ENCODE measurements at places on chromosomes 4 and X. TPM values are rescaled to one million over a fixed set of nuclear protein-coding genes. Genes with fewer than 3 reads are reported as not detected.

Gene EBP
- total RNA-seq, result 53.6 TPM

Gene VSIG1
- not detected for total RNA-seq

Gene SULT1E1
- not detected for total RNA-seq

Gene TCEAL7
- not detected for total RNA-seq

Gene RBMXL3
- not detected for total RNA-seq

Gene ANK2
- total RNA-seq, result 83.9 TPM

Gene TRIM75
- not detected for total RNA-seq

Gene REPS2
- 1.6 TPM for total RNA-seq

Gene CORIN
- 0.03 TPM for total RNA-seq

Gene MID1
- 35.0 TPM for total RNA-seq

Gene HOPX
- not detected for total RNA-seq

All from SK-MEL-5 (cell line).